ENCODE measurements at places on chromosomes 4 and X.

- no peak for DNase-seq
Observed at GRCh38 chrX:142804085-142804484, 221.6 kb upstream of the SPANXN4 start.

DNA sequence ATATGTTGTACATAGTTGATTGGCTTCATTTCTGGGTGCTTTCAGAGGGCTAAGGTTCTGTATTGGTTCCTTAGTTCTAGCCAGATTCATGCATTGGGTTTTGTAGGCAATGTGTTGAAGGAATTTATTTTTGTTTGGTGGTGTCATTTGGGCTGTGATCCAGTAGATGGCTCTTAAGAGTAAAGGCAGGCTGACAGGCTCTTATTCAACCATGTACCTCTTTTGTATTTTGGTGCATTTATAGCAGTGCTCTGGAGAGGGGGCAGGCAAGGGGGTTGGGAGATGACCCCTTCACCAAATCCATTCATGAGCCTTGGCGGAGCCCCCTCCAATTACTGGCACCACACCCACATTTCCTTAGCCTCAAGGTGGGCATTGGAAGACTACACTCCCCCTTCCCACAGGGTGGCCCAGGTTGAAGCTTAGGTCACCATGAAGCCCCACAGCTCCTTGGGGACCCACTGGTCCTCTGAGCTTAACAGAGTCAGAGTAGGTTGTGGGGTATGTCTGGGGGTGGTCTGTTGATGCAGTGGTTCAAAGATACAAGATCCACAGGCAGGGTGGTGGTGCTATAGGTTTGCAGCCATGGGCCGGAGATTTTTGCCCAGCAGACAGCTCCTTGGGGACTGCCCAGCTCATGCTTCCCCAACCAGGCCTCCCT, 143.0 kb upstream of the GNPDA2 start:
- DNase-seq: no peak

- DNase-seq: no peak
Observed at GRCh38 chrX:47620303-47620685, 637 bp upstream of the SYN1 start.

- DNase-seq: no peak
Observed at GRCh38 chrX:71910986-71911730, 513 bp downstream of the NHSL2 start.

DNA sequence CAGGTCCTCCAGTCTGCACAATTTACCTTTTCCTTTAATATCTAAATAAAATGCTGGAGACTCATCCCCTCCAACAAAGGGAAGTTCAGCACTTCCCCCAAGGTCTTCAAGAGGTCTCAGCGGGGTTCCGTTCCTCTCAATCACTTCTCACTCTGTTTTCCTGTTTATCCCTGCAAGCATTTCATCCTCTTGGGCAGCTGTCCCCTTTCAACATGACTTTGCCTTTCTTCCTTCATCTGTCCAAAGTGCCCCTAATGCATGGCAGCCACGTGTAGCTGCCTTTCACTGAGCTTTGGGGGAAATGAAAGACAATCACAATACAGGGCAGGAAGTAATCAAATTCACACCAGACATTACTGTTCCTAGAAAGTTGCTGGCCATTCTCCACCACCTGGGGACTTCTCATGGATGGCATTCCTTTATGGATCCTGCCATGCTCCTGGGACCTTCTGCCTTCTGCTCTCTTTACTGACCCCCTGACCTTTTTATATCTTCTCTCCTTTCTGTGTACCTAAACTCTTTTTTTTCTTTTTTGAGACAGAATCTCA, 79.7 kb upstream of the USP9X start:
- no peak for DNase-seq

DNA sequence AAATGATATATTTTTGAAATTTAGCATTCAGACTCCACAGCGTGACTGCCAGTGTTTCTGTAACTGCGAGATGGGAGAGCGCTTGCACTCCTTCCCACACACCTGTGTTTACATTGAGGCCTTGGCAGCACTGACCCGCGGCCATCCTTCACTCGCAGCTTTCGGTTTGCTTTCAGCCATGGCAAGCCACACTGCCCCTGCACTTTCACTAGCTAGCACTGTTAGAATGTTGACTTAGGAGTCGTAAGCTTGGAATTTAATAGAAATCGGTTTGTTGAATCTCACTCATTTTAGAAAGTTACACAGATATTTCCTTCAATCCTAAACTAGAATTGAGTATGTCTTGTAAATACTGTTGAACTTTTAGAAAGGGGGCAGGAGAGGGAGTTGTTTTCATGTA, 136.2 kb downstream of the CFAP299 start:
- peak; percentile 3 for DNase-seq

DNA sequence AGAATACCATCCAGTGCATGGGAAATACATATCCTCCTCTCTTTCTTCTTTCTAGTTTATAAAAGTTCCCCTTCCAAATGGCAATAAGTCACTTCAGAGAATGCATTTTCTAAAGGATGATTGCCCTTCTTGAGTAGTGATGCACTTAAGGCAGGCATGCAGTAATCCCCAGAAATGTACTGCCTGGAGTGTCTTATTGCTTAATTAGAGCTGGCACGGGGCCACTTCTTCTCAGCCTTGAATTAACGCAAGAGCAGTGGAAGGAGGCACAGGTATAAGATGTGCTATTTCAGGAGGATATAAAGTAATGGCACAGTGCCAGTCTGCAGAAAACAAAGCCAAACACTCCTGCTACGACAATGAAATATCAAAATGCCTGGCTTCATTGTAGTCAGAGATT, 371.4 kb upstream of the FAM241A start:
- no peak for DNase-seq

Measured in fibroblast of pulmonary artery (primary cell).